ENCODE measurements at places on chromosomes 6 and 20. TPM values are rescaled to one million over a fixed set of nuclear protein-coding genes. Genes with fewer than 3 reads are reported as not detected.
A peak's percentile ranks its signal among the peaks of the same experiment; 100 is the strongest.

SLC22A23 gene
- 4.5 TPM for total RNA-seq

FAM83C gene
- total RNA-seq, result not detected

ZGPAT gene
- total RNA-seq, result 35.8 TPM

RAET1E gene
- total RNA-seq, result 1.8 TPM

DNA sequence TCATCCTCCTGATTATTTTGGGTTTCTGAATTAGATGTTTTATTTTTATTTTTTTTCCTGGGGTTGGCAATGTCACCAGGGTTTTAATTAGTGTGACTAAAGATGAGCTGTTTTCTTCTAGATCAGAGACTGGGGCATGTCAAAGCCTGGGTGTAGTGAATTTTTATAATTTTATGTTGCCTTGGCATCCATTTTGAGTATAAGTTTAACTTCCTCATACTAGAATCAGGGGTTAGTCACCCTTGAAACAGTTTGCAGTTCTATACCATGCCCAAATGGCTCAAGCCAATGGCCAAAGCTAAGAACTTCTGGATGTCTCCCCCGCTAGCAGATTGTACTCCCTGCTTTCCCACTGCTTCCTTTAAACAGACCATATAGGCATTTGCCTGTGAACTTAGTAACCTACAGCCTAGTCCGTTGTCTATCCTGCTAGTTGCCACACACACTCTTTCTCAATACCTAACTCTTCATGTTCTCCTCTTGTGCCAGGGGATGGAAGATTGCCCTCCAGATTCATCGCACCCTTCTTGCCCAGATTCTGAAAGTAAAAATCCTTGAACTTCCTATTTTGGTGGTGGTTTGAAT, 54.5 kb downstream of the KIAA0408 start:
- no peaks in the 10 kb centered on the region for H3K36me3 ChIP-seq
- H3K4me3 ChIP-seq, result no peak overlapping the region
- no peaks in the 10 kb centered on the region for H3K4me1 ChIP-seq

DNA sequence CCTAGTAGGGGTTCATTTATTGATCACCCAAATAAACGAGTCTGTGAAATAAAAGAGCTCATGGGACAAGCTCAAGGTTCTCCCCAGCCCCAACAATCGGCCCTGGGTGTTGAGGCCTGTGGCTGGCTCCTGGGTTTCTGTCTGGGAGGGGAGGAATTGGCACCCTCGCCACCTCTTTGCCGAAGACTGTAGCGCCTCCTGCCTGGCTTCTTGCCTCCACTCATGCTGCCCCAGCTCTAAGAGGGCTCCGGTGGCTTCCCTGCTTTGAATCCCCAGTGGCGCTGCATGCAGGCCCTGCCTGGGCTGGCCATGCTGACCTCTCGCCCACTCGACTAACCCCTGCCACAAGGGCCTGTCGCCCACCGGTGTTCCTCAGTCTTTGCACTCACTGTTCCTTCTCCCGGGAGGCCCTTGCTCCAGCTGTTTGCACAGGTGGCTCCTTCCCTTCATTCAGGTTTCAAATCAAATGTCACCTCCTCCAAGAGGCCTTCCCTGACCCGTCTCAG, 5.4 kb downstream of the MLN start:
- H3K27ac ChIP-seq, result no peak overlapping the region
- H3K36me3 ChIP-seq, result no peaks in the 10 kb centered on the region
- no peak overlapping the region for H3K4me3 ChIP-seq
- no peaks in the 10 kb centered on the region for H3K27me3 ChIP-seq

DNA sequence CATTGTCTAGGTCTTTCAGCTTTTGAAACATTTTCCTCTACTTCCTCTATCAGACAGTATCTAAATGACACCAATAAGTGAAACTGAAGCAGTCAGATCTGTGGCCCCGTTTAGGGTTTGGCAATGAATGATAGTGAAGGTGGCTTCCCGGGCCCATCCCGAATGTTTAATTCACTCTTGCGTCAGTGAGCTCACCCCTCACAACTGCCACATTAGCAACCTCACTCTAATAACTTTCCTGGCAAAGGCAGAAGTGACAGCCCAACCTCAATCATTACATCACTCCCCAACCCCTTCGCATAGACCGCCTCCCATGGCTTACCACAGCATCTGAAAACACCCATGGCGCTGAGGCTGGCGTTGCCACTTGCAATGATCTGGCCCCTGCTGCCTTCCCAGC, 92.4 kb upstream of the CD83 start:
- H3K4me1 ChIP-seq, result no peaks in the 10 kb centered on the region
- H3K4me3 ChIP-seq, result no peak overlapping the region
- no peaks in the 10 kb centered on the region for H3K36me3 ChIP-seq
- H3K27ac ChIP-seq, result no peak overlapping the region

GRCh38 chr6:23637296-23637695, 488.7 kb upstream of the NRSN1 start:
- H3K4me1 ChIP-seq, result no peaks in the 10 kb centered on the region
- no peak overlapping the region for H3K4me3 ChIP-seq
- no peak for DNase-seq
- H3K36me3 ChIP-seq, result no peaks in the 10 kb centered on the region
- no peaks in the 10 kb centered on the region for H3K27me3 ChIP-seq

DNA sequence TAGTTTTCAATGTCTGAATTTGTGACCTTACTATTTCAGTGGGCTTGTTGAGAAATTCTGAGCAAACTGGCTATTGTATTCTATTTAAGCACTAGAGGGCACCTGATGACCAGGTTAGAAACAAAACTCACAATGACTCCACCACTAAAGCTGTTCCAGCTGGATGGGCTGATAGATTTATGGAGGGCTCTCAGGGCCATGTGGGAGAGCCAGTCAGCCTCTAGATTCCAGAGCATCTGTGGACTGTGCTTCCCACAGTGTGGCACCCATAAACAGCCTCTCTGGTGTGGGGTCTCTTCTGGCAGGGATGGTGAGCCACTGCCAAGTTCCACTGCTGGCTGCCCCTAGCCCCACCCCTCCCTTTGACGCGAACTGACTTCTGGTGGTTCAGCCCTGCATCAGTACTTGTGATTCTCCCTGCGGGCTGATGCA, 29.2 kb downstream of the C6orf58 start:
- no peak overlapping the region for H3K27ac ChIP-seq
- no peak for DNase-seq
- no peaks in the 10 kb centered on the region for H3K27me3 ChIP-seq
- no peak overlapping the region for H3K4me3 ChIP-seq
- no peaks in the 10 kb centered on the region for H3K4me1 ChIP-seq

GRCh38 chr6:90586546-90586835, 381 bp downstream of the MAP3K7 start:
- H3K27me3 ChIP-seq, result peaks cover 2% of the 10 kb centered on the region
- H3K27ac ChIP-seq, result peak overlapping the region; percentile 92
- peaks cover 4% of the 10 kb centered on the region for H3K36me3 ChIP-seq
- peak overlapping the region; percentile 100 for H3K4me3 ChIP-seq
- H3K4me1 ChIP-seq, result peaks cover 15% of the 10 kb centered on the region

GRCh38 chr6:149132336-149132735, 185.2 kb upstream of the TAB2 start:
- H3K36me3 ChIP-seq, result no peaks in the 10 kb centered on the region
- no peaks in the 10 kb centered on the region for H3K4me1 ChIP-seq
- H3K4me3 ChIP-seq, result no peak overlapping the region
- H3K27me3 ChIP-seq, result no peaks in the 10 kb centered on the region

- no peak overlapping the region for H3K4me3 ChIP-seq
- peaks cover 27% of the 10 kb centered on the region for H3K4me1 ChIP-seq
- H3K27me3 ChIP-seq, result no peaks in the 10 kb centered on the region
- H3K36me3 ChIP-seq, result no peaks in the 10 kb centered on the region
These were observed 22.6 kb downstream of the EDN1 start for GRCh38 chr6:12312736-12313135.

GRCh38 chr6:100614386-100614785, 149.7 kb upstream of the SIM1 start:
- H3K27ac ChIP-seq, result no peak overlapping the region
- no peaks in the 10 kb centered on the region for H3K4me1 ChIP-seq
- no peaks in the 10 kb centered on the region for H3K36me3 ChIP-seq
- no peaks in the 10 kb centered on the region for H3K27me3 ChIP-seq
- no peak for DNase-seq

DNA sequence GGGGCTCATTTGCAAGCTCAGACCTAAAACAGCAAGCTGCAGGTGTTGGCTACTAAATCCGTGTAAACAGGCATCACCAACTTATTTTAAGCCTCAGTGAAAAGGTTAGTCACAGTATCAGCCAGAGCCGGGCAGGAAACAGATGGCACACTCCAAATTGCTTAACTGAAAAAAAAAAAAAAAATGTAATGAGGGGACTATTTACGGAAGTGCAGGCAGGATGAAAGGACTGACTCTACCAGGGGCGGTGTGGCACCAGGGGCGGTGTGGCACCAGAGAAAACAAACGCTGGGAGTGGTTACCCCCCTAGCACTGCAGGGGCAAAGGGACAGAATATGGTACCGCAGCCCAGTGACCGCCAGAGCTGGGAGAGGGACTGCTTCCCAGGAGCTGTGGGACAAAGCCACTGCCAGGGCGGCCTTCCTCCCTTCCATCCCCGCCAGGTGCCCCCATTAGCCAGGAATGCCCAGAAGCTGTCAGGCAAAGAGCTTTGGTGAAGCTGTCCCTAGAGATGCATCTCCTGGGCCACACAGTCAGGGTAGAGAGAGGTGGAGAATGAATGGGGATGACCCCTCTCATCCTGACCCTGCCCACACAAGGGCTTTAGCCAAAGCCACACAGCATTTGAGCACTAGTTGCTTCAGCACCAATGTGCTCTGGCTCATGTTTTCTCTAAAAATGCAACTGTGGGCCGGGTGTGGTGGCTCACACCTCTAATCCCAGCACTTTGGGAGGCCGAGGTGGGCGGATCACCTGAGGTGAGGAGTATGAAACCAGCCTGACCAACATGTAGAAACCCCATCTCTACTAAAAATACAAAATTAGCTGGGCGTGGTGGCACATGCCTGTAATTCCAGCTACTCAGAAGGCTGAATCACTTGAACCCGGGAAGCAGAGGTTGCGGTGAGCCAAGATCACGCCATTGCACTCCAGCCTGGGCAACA, 39.6 kb upstream of the GFOD1 start:
- DNase-seq, result no peak
- no peaks in the 10 kb centered on the region for H3K36me3 ChIP-seq
- no peak overlapping the region for H3K27ac ChIP-seq
- H3K27me3 ChIP-seq, result no peaks in the 10 kb centered on the region
- H3K4me3 ChIP-seq, result no peak overlapping the region
- no peaks in the 10 kb centered on the region for H3K4me1 ChIP-seq

DNA sequence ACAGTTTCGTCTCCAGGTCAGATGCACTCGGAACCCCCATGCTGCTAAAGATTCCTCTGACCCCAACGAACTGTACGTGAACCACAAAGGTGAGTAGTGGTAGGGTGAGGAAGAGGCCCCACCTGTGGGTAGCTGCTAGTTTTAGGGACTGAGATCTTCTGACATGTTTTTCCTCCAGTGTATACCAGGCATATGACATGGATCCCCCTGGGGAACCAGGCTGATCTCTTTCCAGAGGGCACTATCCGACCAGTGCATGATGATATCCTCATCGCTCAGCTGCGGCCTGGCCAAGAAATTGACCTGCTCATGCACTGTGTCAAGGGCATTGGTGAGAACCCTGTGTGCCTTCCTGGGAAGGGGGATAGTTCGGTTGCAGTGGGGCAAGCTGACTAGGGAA, 3.2 kb downstream of the POLR1C start:
- no peaks in the 10 kb centered on the region for H3K27me3 ChIP-seq
- peaks cover 15% of the 10 kb centered on the region for H3K4me1 ChIP-seq
- no peak overlapping the region for H3K4me3 ChIP-seq

GRCh38 chr6:47234266-47234933, 75.3 kb downstream of the TNFRSF21 start:
- no peaks in the 10 kb centered on the region for H3K27me3 ChIP-seq
- H3K27ac ChIP-seq, result no peak overlapping the region
- H3K4me3 ChIP-seq, result no peak overlapping the region
- DNase-seq, result no peak
- H3K36me3 ChIP-seq, result 0 out of 2 replicates have a peak, but pooled peaks cover 2% of the 10 kb centered on the region

DNA sequence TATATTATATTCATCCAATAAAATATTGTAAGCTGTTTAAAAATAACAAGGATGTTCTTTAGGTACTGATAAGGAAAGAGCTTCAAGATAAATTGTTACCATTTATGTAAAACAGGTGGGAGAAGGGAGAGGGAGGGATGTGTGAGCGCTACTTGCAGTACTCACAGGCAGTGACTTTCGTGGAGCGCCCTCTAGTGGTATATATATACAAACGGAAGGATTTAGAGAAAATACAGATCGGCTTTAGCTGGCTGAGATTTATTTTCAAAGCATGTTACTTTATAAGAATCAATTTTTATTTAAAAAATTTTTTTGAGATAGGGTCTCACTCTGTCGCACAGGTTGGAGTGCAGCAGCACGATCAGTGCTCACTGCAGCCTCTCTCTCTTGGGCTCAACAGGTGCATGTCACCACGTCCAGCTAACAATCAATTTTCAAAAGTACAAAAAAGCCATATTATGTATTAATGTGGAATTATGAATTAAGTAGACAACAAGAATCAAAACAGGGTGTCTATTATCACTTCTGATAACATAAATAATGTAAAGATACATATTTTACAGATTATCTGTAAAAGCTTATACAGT, 3.3 kb upstream of the MOG start:
- peaks cover 2% of the 10 kb centered on the region for H3K27me3 ChIP-seq
- DNase-seq, result no peak
- H3K27ac ChIP-seq, result no peak overlapping the region
- no peak overlapping the region for H3K4me3 ChIP-seq

- H3K27ac ChIP-seq, result no peak overlapping the region
- no peak for DNase-seq
- no peaks in the 10 kb centered on the region for H3K27me3 ChIP-seq
- no peak overlapping the region for H3K4me3 ChIP-seq
- H3K36me3 ChIP-seq, result no peaks in the 10 kb centered on the region
- no peaks in the 10 kb centered on the region for H3K4me1 ChIP-seq
These were observed 92.6 kb downstream of the RNGTT start for GRCh38 chr6:88870717-88871330.

- no peaks in the 10 kb centered on the region for H3K36me3 ChIP-seq
- H3K4me3 ChIP-seq, result no peak overlapping the region
- no peak for DNase-seq
- no peak overlapping the region for H3K27ac ChIP-seq
- H3K4me1 ChIP-seq, result no peaks in the 10 kb centered on the region
These were observed 270.0 kb upstream of the HSF2 start for GRCh38 chr6:122129313-122130025.

DNA sequence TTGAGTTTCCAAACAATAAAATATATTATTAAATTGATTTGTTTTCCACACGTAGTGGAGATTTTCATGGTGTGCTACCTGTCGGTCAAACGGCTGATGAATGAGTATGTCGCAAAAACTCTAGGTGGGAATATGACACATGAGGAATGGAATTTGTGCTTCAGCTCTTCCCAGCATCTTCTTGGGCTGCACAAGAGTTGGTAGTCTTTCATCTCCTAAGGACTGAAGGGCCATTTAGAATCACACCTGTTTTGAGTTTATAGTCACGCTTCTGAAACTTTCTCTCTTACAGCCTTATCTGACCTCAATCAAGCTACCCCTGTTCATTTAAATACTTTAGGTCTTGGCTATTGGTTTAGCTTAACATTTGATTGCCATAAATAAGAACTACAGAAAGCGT, 157.7 kb upstream of the AKAP12 start:
- DNase-seq, result no peak
- peak overlapping the region; percentile 1 for H3K27ac ChIP-seq
- no peaks in the 10 kb centered on the region for H3K36me3 ChIP-seq
- no peak overlapping the region for H3K4me3 ChIP-seq
- H3K27me3 ChIP-seq, result no peaks in the 10 kb centered on the region
- H3K4me1 ChIP-seq, result peaks cover 8% of the 10 kb centered on the region

- H3K27me3 ChIP-seq, result no peaks in the 10 kb centered on the region
- H3K36me3 ChIP-seq, result no peaks in the 10 kb centered on the region
- DNase-seq, result no peak
- H3K27ac ChIP-seq, result no peak overlapping the region
- no peak overlapping the region for H3K4me3 ChIP-seq
- peaks cover 4% of the 10 kb centered on the region for H3K4me1 ChIP-seq
These were observed 3.3 kb downstream of the CBFA2T2 start for GRCh38 chr20:33493076-33493766.

Data from Panc1 (cell line).